Esophagus mucosa (tissue), 1 donor: ENCODE measurements at places on chromosomes 3 and 15.

DNA sequence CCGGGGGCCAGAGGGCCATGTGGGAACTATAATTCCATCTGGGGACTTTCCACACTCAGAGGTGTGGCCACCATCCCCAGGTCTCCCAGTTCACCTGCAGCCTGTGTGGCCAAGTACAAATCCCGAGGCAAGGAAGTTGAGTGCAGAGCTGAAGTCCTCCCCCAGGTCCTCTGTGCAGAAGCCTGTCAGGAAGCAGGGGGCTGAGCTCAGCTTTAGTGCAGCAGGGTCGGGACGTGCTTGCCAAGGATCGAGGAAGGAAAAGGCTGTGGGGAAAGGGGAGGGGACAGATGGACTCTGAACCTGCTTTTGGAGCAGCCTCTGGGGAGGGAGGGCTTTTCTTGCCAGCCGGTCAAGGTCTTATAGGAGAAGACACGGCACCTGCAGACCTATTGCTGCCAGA is 67.7 kb downstream of the CHRNA7 start:
- ATAC-seq, result no peak

DNA sequence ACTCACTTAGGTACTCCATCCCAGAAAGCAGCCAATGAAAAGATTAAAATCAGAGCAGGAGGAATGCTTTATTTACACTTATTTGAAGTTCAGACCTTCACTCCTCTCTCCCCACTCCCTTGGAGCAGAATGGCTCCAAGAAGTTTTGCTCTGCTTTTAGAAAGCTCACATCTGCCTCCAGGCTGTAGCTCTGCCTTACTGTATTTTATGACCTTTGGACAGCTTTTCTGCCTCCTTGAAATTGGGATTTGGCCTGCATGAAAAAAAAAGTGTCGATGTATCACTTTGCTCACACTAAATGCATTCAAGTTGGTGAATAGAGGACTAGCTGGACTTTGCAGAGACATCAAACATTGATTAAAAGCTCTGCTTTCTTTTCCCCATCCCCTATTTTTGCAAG is 95.3 kb downstream of the SLC9A9 start:
- no peak for ATAC-seq

- ATAC-seq, result no peak
Observed at GRCh38 chr3:62954580-62954979, 79.4 kb upstream of the CADPS start.

GRCh38 chr3:180320631-180321030 is 281.3 kb upstream of the TTC14 start:
- no peak for ATAC-seq

GRCh38 chr15:43941555-43941954 is 114.8 kb downstream of the WDR76 start:
- no peak for ATAC-seq

- ATAC-seq, result no peak
Observed at GRCh38 chr3:171116365-171116764, 89.8 kb upstream of the SLC2A2 start.

DNA sequence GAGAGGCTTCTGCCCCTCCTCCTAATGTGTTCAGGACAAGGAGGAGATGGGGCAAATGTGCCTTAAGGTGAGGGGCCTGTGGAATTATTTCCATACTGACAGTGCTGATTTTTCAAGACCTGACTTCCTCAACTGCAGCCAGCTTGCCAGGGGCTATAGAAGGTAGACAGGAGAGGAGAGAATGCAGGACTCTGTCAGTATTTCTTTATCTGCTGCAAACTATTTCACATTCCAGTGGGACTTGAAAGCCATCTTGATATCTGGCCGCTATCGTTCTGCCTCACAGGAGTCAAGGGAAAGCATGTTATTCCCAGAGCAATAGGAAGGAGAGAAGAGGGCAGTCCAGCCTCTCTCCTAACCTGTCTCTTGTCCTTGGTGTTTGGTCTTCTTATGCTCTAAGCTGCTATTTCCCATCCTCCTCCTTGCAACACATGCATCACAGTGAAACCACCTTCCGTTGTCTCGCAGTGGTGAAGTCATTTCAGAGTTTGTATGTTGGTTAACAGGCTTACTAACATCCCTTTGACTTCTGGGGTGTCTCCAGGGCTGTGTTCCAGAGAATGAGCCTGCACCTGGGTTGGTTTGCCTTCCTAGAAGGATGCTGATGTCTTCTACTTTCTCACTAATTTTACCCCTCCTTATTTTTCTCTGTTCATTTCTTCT is 95.1 kb upstream of the MRPS22 start:
- ATAC-seq, result no peak
